ENCODE measurements at places on chromosomes 4 and X. TPM values are rescaled to one million over a fixed set of nuclear protein-coding genes. Genes with fewer than 3 reads are reported as not detected.

Gene FAM156B
- total RNA-seq = 9.1 TPM

Gene FABP2
- not detected for total RNA-seq

Gene SSX2
- not detected for total RNA-seq

Gene F8A2
- not detected for total RNA-seq

Gene NSDHL
- total RNA-seq = 25.1 TPM

Gene MAGEC1
- not detected for total RNA-seq

Gene AP1AR
- 25.4 TPM for total RNA-seq

Gene ETDA
- not detected for total RNA-seq

Gene ZBTB33
- 14.3 TPM for total RNA-seq

Gene SLC9A7
- 2.1 TPM for total RNA-seq

Gene USP17L11
- not detected for total RNA-seq

Gene PDE6B
- not detected for total RNA-seq

Gene HELQ
- 6.3 TPM for total RNA-seq

Gene GUCY1A1
- total RNA-seq = 0.67 TPM

Gene F11
- not detected for total RNA-seq

Gene PLXNA3
- 4.5 TPM for total RNA-seq

Gene STATH
- total RNA-seq = not detected

Gene TRMT2B
- 23.3 TPM for total RNA-seq

Gene MAGEB2
- total RNA-seq = not detected

Gene FRG2
- total RNA-seq = not detected

Gene MAP3K15
- total RNA-seq = not detected

Gene ADAMTS3
- 0.94 TPM for total RNA-seq

Gene DNAAF6
- not detected for total RNA-seq

Gene KIAA0232
- 11.8 TPM for total RNA-seq

Gene PDLIM3
- total RNA-seq = 35.4 TPM

Gene PNMA5
- not detected for total RNA-seq

Gene MAOB
- total RNA-seq = not detected

Gene C4orf50
- total RNA-seq = under 0.01 TPM

Gene FGFR3
- total RNA-seq = 3.9 TPM

Gene CLGN
- total RNA-seq = 0.79 TPM

Gene CFAP99
- total RNA-seq = not detected

Gene P2RY8
- 0.67 TPM for total RNA-seq

Gene PARM1
- 0.07 TPM for total RNA-seq

Gene RBPJ
- 28.9 TPM for total RNA-seq

Gene AFF2
- total RNA-seq = 0.13 TPM

Gene SLC26A1
- 0.33 TPM for total RNA-seq

Gene INTS6L
- 1.5 TPM for total RNA-seq

Gene SPANXC
- not detected for total RNA-seq

Gene OPHN1
- 4.3 TPM for total RNA-seq

Gene SULT1E1
- total RNA-seq = 0.34 TPM

Data from mammary microvascular endothelial cell (primary cell).